ENCODE measurements at places on chromosomes 11 and 22. TPM values are rescaled to one million over a fixed set of nuclear protein-coding genes. Genes with fewer than 3 reads are reported as not detected.

The SLC43A3 gene
- 6.9 TPM for total RNA-seq

The P2RY2 gene
- 14.5 TPM for total RNA-seq

The ESAM gene
- total RNA-seq = 9.6 TPM

The SLC22A6 gene
- total RNA-seq = not detected

The MS4A15 gene
- not detected for total RNA-seq

DNA sequence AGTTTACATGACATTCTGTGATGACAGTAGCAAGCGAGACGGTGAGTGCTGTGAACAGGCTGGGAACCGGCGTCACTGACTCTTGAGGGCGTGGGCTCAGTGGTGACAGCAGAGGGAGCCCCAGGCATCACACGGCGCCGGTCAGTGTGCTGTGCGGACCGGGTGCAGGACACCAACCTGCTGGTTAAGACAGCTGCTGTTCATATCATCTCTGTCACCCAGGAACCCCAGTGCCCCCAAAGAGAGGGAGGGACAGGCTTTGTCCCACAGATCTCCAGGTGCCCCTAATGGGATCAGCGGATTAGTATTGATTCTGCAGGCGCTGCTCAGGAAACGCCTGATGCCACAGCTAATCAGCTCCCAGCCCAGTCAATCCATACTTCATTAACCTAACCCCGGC, 18.4 kb downstream of the B3GAT1 start:
- DNase-seq = no peak

DNA sequence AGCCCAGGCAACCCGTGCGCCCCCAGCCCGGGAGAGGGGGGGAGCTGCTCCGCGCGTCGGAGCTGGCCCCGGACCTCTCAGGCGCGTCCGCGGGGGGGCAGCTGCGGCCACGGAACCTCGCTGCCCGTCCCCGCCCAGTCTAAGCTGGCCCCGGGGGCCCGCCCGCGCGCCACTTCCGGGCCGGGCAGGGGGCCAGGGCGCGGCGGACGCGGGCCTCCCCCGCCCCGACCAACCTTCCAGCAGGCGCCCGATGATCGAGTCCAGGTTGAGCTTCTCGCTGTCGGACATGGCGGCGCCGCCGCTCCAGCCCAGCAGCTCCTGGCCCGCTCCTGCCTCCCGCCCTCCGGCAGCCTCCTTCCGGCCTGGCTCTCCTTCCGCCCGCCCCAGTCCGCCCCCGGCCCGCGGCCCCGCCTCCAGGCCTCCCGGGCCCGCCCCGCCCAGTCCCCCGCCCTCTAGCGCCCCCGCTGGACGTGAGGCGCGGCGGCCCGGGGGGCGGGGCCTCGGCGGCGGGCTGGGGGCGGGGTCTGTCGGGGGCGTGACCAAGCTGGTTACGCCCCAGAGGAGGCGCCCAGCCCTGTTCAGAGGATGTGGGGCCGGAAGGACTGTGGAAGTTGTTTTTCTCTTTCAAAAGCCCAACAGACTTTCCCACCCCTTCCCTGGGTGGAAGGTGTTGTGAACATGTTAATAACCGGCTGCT, at the start of gene PPP1CA:
PPP1CA (minus strand) TSS at position 364 of the 697 bp plus-strand sequence; CDS start at position 288, 76 bp downstream.
- DNase-seq = peak; percentile 92

DNA sequence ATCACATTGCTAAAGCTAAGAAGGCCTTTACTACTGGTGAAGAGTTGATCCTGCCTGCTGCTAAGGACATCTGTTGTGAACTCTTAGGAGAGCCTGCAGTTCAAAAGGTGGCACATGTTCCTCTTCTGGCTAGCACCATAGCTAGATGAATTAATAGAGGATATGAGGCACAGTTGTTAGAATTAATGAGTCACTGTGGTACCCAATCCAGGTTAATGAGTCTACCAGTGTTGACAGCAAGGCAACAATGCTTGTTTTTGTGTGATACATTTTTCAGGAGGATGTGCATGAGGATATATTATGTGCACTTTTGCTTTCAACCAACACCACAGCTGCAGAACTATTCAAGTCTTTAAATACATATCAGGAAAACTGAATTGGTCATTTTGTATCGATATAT, 12.0 kb downstream of the C11orf58 start:
- no peak for DNase-seq

DNA sequence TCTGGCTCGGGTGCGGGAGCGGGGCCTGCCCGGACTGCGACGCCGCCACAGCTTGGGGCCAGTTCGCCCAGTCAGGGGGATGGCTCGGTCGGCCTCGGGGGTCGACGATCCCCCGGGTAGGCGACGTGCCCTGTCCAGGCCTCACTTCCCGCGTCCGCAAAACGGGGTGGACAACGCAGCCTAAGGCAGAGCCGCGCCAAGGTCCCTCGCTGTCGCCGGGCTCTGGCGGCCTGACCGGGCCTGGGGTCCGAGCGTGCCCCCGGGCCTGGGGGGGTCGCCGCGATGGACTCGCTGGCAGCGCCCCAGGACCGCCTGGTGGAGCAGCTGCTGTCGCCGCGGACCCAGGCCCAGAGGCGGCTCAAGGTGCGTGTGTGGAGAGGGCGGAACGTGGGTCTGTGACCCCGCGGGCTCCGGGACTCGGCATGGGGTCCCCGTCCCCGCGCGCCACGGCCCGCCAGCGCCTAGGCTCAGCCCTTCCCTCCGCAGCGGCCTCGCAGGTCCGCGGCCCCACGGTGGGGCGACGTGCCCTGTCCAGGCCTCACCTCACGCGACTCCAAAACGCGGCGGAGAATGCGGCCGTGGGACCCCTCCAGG, 4.2 kb downstream of the SEPTIN5 start:
- DNase-seq = no peak

DNA sequence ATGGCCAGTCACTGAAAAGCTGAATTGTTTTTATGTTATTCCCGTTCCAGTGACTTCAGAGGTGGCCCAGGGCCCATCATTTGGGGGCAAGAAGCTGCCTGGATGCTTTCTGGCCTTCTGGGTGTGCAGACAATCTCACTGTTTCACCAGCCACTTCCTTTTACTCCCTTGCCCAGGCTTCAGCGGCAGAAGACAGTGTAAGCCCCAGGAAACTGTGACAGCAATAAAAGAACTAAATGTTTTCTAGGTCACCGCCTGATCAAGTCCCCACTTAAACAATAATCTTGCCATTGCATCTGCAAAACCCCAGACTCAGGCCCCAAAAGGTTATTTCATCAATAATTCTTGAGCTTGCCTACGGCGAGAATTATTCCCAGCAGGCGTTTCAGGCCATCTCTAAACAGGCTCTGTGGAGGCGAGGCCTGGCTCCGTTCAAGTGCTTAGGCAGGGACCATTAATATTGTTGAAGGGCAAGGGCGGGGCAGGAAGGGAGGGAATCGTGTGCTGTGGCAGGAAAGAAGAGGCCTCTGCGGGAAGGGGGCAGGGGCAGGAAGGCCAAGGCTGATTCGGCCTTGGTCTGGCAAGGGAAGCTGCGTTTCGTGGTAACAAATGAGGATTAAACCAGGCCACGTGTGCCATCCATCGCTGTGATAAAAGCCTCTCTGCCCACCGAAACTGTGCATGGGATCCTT, 252.3 kb downstream of the KIRREL3 start:
- no peak for DNase-seq

GRCh38 chr22:19889951-19890350, 35.3 kb upstream of the GNB1L start:
- no peak for DNase-seq

GRCh38 chr22:39663751-39664150, 93.2 kb downstream of the CACNA1I start:
- peak; percentile 45 for DNase-seq

GRCh38 chr22:43162412-43163150, 11.2 kb downstream of the TSPO start:
- no peak for DNase-seq

DNA sequence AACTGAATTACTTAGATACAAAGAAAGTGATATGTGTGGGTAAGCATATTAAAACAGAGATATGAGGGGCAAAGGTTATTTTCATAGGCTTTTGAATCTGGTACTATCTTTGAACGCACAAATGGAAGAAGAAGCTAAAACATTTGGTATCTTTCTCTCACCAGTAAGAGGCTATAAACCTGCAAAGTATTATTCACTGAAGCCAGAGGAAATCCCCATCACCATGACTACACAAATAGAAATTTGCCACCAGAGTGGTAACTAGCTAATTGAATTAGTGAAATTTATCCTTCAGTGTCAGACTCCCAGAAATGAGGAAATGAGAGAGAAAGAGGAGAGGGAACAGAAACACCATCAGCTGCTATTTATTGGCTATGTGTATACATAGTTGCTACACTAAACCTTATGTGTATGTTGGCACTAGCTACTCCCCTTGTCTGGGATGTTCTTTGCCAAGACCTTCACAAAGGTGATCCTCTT, 503.4 kb downstream of the DLG2 start:
- DNase-seq = no peak

DNA sequence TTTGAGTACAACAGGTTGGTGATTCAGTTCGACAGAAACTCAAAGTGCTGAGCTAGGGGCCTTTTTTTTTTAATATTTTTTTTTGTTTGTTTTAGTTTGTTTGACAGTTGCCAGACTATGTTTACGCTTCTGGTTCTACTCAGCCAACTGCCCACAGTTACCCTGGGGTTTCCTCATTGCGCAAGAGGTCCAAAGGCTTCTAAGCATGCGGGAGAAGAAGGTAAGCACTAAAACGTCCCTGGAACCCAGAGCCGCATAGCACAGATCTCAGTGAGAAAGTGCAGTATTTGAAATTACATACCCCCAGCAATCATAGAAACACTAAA, 649 bp downstream of the PRRG4 start:
- peak; percentile 62 for DNase-seq

DNA sequence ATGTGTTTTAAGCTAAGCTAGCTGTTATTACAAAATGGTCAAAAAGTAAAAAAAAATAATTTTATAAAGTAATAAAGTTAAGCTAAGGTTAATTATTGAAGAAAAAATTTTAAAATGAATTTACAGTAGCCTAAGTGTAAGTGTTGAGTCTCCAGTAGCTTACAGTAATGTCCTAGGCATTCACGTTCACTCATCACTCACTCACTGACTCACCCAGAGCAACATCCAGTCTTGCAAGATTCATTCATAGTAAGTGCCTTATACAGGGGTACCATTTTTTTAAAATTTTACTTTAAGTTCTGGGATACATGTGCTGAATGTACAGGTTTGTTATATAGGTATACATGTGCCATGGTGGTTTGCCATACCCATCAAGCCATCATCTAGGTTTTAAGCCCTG, 11.6 kb upstream of the OOSP4B start:
- DNase-seq = no peak

DNA sequence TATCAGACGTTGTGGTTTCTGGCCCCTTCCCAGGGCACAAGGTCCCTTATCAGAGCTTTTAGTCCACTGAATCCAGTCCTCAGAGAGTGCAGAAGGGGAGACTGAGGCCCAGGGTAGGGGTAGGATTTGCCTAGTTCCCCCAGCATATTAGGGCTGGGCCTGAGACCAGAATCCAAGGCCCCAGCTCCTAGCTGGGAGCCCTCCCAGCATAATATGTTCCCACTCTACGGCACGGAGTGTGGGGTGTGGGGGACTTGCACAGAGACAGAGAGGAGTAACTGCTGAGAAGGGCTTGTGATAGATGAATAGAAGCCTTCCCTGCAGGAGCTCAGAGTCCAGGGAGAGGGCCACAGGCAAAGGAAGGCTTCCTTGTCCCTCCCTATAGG, 43.8 kb downstream of the NEU3 start:
- DNase-seq = no peak

DNA sequence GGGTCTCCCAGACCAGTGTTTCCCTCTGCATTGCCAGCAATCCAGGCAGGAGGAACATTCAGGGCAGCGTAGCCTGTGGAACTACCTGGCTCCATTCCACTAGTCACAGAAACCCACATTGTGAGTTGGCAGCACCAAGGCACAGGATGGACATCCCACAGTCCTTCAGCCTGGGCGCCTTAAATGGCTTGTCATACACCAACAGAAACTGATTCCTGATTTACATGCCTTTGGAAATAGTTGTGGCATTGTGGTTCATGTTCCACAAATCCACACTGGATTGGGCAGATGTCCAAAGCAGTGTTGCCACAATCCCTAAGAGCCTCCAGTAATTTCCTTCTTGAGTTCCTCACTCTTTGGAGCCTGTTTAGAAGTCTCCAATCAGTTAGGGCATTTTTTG, 225.6 kb downstream of the BLID start:
- DNase-seq = no peak

DNA sequence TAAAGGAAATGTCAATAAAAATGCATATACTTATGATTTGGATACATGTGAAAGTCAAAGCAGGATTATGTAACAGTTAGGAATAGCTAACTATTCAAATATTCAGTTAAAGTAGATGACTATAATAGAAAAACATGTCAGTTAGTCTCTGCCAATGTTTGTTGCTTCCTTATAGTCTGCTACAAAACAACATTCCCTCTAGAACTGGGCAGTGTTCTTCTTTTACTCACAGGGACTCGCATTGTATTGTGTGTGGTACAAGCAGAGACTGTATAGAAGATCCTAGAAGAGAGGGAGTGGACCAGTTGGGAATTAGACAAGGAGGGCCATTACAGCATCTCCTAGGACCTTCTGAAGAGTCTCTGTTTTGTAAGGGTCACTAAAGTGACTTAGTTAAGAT, 10.6 kb downstream of the ACAT1 start:
- no peak for DNase-seq

DNA sequence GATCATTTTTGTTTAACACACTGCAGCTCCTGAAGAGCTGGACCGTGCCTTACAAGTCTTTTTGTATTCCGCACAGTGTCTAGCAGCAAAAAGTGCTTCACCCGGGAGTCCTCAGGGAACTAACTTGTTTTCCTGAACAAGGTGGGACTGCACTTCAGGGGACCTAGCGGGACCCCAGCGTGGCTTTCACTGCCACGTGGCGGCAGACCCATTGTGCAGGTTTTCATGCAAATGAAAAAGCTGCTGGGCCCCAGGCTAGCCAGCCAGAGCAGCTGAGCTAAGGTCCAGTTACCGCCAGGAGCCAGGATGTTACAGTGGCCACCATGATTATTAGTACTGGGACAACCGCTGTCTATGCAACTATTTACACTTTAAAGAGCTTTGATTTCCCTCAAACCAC, 90.6 kb downstream of the FAR1 start:
- no peak for DNase-seq

DNA sequence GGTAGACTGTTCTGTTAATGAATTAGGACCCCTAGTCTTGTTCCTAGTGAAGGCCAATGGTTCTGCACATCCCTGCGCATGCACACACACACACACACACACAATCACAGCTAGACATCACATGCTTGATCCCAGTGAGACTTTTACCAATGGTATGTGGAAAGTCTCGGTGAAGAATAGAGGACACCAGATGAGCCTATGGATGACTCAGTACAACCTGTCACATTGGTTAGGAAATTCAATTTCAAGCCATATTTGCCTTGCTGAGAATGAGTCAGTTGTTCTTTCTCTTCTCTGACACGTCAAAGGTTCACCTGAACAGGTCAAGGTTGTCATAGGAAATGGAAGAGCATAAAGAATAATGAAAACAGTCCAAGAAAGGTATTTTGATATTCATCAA, 122.0 kb downstream of the SLC17A6 start:
- DNase-seq = no peak
